ENCODE measurements at places on chromosomes 4 and X.
A peak's percentile ranks its signal among the peaks of the same experiment; 100 is the strongest.

- DNase-seq, result no peak
These were observed 129.0 kb downstream of the PPP3CA start for GRCh38 chr4:101218346-101218745.

DNA sequence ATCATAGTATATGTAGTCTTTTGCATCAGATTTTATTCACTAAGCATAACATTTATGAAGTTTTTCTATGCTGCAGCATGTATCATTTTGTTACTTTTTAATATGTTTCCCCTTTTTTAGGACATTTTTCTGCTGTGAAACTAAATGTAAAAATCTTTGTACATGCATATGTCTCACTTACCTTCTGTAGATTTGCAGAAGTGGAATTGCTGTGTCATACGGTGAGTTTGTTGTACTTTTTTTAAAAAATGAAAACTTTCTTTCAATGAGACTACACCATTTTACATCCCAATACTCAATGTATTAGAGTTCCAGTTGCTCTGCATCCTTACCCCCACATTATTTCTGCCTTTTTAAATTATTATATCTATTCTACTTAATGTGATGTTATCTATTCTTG, 868.9 kb downstream of the PDHA2 start:
- no peak for DNase-seq

DNA sequence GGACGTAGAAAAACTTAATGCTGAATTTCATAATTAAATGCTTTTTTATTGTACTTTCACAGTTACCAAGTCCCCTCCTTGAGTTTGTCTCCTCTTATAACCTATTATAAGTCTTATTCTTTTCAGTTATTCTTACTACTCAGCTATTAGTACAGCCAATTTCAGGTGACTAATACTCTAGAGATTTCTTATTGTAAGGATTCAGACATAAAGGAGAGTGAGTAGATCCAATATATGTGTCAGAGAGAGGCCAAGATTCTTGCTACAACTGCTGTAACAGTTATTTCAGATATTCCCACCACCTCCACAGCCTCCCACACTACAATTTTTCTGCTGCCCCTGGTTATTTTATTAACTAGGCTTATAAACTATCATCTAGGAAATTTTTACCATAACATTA, 274.5 kb downstream of the GPAT3 start:
- no peak for DNase-seq

GRCh38 chr4:112901962-112902411, 147.5 kb upstream of the ANK2 start:
- DNase-seq, result no peak

- no peak for DNase-seq
These were observed 27.4 kb downstream of the ADH5 start for GRCh38 chr4:99061048-99061700.

DNA sequence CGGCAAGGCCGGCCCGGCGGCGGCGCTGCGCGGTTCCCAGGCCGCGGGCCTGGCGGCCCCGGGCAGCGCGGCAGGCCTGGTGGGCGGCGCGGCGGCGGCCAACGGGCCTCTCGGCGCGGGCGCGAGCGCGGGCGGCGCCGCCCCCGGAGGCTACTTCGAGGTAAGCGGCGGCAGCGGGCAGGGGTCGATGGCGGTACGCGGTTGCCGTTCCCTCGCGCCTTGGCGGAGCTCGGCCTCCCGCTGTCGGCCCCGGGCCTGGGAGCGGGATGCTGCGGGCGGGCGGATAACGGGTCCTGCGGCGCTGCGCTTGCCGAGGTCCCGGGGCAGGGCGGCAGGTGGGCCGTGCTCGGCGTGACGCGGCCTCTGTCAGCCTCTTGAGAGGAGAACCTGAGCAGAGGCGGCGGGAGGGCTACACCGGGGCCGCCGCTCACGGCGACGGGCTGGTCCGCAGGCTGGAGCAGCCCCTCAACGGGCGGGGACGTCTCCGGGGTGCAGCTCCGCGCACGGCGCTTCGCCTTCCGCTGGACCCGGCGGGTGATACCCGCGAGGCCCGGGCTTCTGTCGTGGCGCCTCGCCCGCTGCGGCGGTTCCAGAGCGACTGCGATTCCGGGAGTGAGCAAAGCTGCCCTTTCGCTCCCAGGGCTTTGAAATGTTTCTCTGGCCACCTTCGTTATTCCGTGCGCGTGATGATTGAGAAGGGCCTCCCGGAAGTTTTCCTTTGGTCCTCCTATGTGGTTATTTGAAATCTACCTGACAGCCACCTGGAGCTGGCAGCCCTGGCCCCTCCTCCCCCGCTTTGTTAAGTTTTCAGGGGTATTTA, 774 bp downstream of the FAM193A start:
- DNase-seq, result peak; percentile 63

- no peak for DNase-seq
These were observed 25.0 kb upstream of the MTHFD2L start for GRCh38 chr4:74132944-74133343.

- DNase-seq, result no peak
These were observed 214.6 kb downstream of the PALLD start for GRCh38 chr4:168711197-168712140.

GRCh38 chrX:33211356-33212260, at the start of gene DMD:
Gene DMD (minus strand): TSS chrX:33211549. CDS start chrX:33211312, 237 bp downstream.
- DNase-seq, result no peak

- no peak for DNase-seq
These were observed 36.5 kb downstream of the AFF2 start for GRCh38 chrX:148536961-148537360.

DNA sequence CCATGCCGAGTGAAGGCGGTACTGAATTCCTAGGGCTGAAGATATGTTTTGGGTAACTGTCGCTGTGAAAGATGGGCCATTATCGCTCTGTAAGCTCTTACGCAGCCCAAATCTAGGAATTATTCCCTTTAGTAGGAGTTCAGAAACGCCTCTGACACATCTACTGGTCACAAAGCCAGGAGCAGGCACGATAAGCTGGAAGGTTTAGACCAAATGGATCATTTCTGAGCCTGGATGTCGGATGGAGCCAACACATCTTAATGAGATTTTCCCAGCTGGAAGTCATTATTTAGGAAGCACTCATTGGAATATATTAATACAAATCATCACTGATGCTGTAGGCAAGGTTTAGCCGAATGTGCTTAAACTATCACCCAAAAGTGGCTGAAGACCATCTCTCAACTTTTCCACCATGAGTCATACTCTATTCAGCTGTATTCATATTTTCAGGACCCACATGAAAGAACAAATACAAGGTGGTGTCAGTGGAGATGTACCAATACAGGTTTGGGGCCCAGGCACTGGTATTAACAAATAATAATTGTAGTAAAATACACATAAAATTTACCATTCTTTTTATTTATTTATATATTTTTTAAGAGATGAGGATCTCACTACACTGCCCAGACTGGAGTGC, 34.2 kb upstream of the ATRX start:
- DNase-seq, result no peak
